ENCODE measurements at places on chromosomes 11 and 22.

DNA sequence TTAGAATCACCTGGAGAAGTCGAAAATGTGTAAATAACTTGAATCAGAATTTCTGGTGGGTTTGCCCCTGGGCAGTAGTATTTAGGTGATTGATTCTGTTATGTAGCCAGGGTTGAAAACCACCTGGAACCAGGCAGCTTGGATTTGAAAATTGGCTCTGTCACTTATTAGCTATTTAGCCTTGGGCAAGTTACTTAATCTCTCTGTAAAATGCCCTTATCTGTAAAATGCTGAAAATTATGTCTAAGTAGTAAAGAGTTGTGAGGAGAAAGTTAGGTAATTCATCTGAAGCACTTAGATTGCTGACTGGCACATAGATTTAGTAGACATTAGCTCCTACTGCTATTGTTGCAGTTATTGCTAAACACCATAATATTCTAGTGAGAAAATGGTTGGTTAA is 49.3 kb downstream of the PPME1 start:
- no peak for DNase-seq

DNA sequence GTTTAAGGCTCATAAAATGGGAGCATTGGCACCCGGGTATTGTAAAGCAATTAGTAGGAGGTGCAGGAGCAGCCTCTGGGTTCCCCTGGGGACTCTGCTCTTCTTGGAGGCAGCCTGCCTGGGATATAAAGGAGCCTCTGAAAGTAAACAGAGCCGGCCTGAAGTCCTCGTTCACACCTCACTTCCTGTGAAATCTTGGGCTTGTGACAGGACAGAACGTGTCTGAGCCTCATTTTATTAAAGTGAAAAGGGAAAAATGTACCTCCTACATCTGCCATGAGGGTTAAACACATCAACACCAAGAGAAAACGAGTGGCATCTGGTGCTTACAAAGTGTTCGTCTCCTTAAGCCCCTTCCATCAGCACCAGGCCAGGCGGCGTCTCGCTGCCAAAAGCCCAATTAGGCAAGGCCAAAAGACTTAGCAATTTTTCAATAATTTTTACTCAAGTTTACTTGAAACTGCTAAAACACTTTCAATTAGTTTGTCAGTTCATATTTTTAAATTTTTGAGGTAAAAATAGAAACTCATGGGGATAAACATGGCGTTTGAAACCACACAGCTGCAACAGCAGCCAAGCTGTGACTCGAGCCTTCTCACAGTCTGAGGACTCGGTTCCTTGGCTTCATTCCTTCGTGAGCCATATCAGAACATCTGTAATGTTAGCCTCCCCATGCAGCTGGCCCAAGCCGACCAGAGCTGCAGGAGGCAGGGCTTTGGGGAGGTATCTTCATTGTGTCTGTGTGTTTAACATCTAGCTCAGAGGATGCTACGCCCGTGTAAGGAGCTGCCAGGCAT is 33.6 kb downstream of the MAP6 start:
- DNase-seq = no peak

DNA sequence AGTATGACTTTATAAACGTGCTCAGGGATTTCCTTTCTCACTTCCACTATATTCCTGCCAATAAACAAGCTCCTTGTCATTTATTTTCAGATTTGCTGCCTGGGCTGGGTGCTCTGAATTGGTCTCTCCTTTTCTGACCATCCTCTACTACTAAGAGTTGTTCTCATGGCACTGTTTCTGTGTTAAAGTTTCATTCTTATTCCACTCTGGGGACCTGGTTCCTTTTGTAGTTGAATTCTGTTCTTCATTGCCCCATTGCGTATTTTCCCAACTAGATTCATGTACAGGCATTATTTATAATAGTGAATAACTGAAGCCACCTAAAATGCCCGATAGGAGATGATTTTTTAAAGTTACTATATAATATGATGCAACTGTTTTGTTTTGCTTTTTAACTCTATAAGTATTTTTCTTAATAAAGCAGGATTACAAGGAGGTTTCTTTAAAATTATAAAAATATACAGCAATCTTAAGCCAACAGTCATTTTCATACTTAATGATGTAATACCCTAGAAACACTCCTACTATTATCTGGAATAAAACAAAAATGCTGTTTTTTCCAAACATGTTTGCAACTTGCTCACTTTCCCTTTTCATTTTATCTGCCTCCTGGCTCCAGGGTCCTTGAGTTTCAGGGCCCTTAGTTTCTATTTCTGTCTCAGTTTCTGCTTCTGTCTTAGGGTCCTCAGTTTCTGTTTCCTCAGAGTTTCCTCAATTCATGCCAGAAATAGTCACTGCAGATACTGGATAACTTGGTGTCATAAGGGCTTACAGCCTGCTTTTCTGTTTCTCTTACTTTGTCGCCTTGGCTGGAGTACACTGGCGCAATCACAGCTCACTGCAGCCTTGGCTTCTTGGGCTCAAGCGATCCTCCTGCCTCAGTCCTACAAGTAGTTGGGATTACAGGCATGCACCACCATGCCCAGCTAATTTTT is 9.8 kb upstream of the FUT4 start:
- DNase-seq = no peak

- no peak for DNase-seq
Observed at GRCh38 chr11:130323452-130324450, 9.0 kb upstream of the ZBTB44 start.

DNA sequence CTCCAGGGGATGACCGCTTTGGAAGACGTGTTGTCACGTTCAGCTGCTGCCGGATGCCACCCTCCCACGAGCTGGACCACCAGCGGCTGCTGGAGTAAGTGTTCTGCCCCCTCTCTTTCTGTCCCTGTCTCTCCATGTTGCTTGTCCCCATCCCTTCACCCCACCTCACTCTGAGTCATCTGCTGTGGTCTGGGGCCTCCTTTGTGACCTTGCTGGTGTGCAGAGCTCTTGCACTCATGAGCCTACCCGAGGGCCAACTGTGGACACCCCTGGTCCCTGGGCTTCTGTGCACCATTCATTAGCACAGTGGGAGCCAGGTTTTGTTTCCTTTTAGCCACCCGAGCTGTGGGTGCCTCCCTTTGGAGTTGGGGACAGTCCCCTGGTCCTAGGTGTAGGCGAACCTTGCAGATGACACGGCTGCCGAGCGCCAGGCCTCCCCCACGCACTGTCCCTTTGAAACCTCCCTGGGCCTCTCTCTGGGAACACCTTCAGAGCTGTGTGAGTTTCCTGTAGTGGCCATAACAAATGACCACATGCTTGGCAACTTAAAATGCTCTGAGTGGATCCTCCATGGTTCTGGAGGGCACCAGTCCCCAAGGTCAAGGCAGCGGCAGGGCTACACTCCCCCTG is 49.8 kb downstream of the ARHGAP8 start:
- DNase-seq = no peak
